ENCODE measurements at places on chromosomes 6 and 20. TPM values are rescaled to one million over a fixed set of nuclear protein-coding genes. Genes with fewer than 3 reads are reported as not detected.

Gene L3MBTL3
- 19.3 TPM for total RNA-seq

Gene CALHM6
- total RNA-seq = 3.2 TPM

Gene PAX1
- not detected for total RNA-seq

Gene SAMD3
- 7.1 TPM for total RNA-seq

Gene BPIFB2
- not detected for total RNA-seq

Gene UBE2C
- total RNA-seq = 148 TPM

Gene SALL4
- 0.32 TPM for total RNA-seq

Gene DCBLD1
- total RNA-seq = 26.5 TPM
